ENCODE measurements at places on chromosomes 1 and 21. TPM values are rescaled to one million over a fixed set of nuclear protein-coding genes. Genes with fewer than 3 reads are reported as not detected.

DNA sequence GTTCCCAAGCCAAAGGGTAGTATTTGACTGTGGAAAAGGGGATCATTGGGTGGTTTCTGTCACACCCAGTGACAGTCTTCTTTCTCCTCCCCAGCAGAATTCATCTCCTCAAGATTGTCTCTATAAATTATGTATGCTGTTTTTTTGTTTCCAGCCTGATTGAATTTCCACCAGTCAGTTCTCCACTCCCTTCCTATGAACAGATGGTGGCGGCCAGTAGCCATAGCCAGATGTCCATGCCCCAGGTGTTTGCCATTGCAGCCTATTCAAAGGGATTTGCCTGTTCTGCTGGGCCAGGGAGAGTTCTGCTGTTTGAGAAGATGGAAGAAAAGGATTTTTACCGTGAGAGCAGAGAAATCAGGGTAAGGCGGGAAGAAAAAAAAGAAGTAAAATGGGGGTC, 12.9 kb downstream of the CFAP57 start:
- no peak for DNase-seq

DNA sequence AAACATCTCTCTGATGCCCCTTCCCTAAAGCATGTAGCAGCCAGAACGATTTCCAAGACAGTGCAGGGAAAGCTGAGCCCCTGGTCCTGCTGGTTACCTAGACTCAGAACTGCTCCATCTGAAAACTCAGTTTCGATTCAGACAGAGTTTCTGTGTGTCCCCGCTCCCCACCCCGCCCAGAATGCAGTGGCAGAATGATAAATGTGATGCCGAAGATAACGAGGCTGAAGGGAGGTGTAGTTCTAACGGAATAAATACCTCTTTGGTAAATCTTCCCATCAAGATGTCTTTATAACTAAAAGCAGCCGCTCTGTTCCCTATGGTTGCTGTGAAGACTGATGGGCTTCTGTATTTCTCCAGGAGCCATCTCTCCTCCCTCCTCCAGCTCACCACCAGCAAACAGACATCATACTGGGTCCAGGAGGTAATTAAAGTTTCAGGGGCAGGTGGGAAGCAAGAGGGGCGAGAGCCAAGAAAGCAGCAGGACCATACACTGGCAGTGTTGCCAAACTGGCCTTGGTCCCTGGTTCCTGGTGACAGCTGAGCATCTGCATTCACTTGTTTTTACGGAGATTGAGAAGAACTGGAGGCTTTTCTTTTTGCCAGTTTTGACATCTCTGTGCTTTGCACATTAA, 76.9 kb downstream of the DDX20 start:
- no peak for DNase-seq

DNA sequence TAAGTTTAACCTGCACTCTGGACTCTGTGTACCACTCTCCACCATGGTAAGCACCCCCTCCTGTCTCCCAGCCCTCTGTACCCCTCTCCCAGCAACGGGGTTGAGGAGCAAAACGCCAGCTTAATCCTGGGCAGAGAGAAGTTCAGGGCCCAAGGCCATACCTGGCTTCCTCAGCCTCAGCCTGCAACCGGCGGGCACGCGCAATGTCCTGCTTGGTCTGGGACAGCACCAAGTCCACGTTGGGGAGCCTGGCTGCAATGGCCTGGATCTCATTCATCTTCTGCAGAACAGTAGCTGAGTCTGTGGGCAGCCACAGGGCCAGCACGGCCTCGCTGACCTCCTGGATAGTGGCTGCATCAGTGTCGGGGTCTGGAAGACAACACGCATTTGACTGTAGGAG, 33.9 kb downstream of the LAMB3 start:
- no peak for DNase-seq

- no peak for DNase-seq
These were observed 234.1 kb downstream of the ADGRL2 start for GRCh38 chr1:82034812-82035211.

Gene COL24A1
- total RNA-seq = 0.34 TPM
